ENCODE measurements at places on chromosomes 6 and 20.

- peak; percentile 77 for DNase-seq
Observed at GRCh38 chr6:89045576-89045975, 35.0 kb upstream of the PNRC1 start.

DNA sequence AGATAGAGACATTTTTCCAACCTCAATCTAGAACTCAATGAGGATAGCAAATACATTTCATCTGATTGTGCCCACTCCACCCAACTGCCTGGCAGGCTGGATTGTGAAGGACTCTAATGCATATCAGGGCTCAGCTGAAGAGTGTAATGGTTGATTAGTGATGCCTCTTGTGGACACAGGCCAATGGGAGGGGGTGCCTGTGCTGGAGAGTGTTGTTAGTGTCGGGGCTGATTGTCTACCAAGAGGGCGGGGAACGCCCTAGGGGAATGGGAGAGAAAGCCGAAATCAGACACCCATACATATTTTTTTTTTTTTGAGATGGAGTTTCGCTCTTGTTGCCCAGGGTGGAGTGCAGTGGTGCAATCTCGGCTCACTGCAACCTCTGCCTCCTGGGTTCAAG, 103.7 kb upstream of the SALL4 start:
- DNase-seq = no peak

GRCh38 chr20:63086421-63087235, 79.9 kb upstream of the BHLHE23 start:
- DNase-seq = no peak

- DNase-seq = no peak
Observed at GRCh38 chr20:19212469-19212815, at the start of gene SLC24A3. Gene SLC24A3, plus strand, starts transcription at chr20:19212642.

- no peak for DNase-seq
Observed at GRCh38 chr20:38271608-38272120, 11.1 kb upstream of the KIAA1755 start.

- peak; percentile 55 for DNase-seq
Observed at GRCh38 chr6:4805553-4806336, 29.5 kb downstream of the CDYL start.

GRCh38 chr6:79072640-79073181, 5.3 kb downstream of the PHIP start:
- DNase-seq = no peak

- peak; percentile 10 for DNase-seq
Observed at GRCh38 chr6:108163644-108164542, 1.9 kb upstream of the NR2E1 start.

GRCh38 chr20:4007383-4008025, 7.9 kb downstream of the RNF24 start:
- no peak for DNase-seq

DNA sequence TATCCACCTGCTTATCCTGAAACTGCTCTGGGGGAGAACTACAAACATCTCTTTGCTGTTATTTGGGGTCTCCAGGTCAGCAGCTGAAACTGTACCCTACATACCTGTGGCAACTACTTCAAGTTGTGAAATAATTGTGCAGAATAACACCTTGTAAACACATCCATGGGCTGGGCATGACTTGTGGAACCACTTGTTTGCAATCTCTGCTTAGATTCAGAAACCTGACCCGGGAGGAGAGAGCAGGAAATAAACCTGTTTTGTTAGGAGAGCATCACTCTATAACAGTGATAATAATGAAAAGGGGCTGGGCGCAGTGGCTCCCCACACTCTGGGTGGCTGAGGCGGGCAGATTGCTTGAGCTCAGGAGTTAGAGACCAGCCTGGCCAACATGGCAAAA, 183.1 kb downstream of the NFATC2 start:
- no peak for DNase-seq

- no peak for DNase-seq
Observed at GRCh38 chr20:58903614-58904013, 51.1 kb downstream of the GNAS start.

- DNase-seq = peak; percentile 78
Observed at GRCh38 chr20:38272398-38272797, 11.9 kb upstream of the KIAA1755 start.

- no peak for DNase-seq
Observed at GRCh38 chr20:12535770-12536169, 473.0 kb upstream of the SPTLC3 start.

DNA sequence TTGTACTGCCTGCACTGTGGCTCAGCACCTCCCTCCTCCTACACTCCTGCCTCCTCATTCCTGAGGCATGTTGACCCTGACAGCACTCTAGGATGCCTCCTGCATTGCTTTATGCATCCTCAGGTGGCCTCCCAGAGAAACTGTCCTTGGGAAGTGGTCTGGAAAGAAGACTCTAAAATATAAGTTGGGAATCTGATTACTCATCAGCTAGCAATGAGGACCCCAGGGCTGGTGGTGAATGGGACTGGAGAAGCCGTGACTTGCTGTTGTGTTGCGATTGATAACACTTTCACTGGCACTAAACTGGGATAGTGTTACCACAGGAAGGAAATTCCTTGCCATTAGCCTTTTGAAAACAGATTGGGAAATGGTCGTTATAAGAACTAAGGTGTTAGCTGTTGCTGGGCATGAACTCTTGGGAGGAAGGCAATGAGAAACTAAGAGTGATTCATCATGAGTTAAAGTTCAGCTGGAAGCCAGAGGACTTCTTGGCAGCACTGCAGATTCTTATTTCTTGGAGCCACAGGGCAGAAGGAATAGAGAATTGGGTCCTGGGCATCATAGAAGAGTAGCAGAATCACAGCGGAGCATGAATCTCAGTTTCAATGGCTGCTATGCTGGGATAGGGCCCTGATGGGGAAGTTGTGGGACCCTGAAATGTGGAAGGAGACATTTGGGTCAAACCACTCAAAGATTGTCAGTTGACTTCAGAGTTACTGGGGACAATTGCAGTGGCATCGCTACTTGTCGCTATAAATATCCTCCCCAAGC, 10.1 kb upstream of the SIRPD start:
- DNase-seq = peak; percentile 88

DNA sequence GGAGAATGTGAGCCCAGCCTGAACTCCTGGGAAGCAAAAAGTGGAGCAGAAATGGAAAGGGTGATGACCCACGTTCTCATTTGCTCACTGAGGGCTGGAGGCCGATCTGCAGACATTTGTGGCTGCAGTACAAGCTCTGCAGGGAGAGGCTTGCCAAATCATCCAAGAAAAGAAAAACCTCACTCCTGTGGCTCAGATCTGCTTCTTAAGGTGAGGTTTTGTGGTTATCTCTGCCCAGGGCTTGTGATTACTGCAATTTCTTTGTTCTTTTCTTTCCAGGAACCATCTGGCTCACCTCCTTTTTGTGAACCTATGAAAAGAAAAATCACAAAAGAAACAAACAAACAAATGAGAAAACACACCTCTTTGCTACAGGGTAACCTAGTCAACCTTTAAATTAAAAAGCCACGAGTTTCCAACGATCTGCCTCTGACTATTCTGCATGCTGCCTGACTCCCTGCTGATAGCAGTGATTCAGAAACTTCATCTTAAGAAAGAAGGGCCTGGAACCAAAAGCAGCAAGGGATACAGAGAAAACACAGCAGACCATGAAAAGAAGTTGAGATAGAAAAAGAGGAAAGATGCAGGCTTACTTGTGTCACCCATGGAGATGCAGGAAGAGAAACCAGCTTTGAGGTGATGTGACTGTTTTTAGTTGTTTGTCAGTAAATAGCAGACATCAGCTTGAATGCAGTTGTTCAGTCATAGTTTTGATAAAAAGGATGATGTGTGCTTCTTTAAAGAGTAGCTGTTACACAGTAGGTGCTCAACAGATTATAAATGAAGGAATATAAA, 165.1 kb downstream of the LMBRD1 start:
- no peak for DNase-seq

DNA sequence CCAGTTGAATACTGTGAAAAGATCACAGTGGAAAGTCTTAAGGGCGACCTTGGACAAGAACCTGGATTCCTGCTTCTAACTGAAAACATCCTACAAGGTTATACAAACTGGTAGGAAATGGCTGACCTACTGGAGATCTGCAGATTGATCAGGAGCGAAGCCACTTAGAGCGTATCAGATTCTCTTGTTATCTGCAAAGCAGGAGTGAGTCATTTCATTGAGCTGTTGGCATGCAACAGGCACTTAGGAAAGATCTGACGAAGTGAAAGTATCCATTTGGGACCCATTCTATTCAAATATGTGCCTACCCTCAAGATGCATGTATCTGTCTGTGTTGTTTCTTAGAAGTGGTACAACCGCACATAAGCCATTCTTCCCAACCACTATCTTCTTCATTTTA, 131.2 kb upstream of the RIN2 start:
- DNase-seq = peak; percentile 6

- DNase-seq = peak; percentile 43
Observed at GRCh38 chr6:72446430-72446829, 175.4 kb upstream of the KCNQ5 start.

DNA sequence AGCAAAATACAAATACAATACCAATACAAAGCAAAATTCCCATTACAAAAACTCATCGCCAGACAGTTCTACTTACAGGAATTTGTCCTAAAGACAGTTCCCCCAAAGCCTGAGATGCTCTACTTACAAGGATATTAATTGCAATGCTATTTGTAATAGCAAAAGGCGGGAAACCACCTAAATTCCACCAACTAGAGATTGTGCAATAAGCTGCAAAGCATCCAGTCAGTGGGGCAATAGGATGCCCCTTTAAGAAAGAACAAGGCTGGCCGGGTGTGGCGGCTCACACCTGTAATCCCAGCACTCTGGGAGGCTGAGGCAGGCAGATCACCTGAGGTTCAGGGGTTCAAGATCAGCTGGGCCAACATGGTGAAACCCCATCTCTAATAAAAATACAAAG, 39.1 kb downstream of the FAM209B start:
- peak; percentile 10 for DNase-seq

- DNase-seq = no peak
Observed at GRCh38 chr20:46118481-46119020, 437 bp downstream of the CD40 start.

GRCh38 chr20:53679597-53680309, 86.1 kb upstream of the ZNF217 start:
- DNase-seq = no peak

Measured in GM23248 (cell line).